ENCODE measurements at places on chromosomes 5 and 9.

- no peak for DNase-seq
Measured at GRCh38 chr5:36669015-36669651, 62.7 kb downstream of the SLC1A3 start.

GRCh38 chr9:38652044-38652443 is 31.6 kb upstream of the ANKRD18A start:
- no peak for DNase-seq

DNA sequence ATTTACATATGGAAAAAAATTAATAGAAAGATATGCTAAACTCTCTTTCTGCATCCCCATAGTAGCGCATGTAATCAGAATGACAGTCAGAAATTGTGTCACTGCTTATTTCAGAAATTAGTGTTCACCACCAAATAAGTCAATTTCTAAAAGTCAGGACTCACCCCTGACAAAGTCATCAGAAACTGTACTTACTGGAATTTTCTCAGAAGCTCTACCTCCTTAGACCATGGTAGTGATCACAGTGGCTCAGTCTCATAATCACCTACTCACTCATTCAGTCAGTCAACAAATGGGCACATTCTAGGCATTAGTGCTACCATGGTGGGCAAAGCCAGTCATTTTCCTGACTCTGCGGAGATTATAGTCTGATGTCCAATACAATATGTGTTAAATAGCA is 22.0 kb downstream of the THBS4 start:
- no peak for DNase-seq

- DNase-seq: no peak
Measured at GRCh38 chr5:73999297-73999696, 373.3 kb downstream of the ARHGEF28 start.

DNA sequence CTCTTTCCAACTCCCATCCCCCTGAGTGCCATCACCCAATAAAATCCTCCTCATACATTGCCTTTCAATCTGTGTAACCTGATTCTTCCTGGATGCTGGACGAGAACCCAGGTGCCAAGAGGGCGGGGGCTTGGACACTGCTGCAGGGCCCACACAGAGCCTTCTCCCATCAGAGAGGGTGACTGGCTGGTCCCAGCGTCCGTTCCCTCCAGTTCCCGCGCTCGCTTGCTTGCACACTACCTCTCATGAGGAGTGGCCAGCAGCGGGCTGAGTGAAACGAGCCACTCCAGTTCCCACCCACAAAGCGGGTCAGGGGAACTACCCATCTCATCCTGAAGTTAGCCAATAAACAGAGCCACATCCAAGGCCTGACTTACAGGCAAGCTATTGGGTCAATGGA is 602.6 kb upstream of the ADAMTS16 start:
- DNase-seq: no peak

- DNase-seq: no peak
Measured at GRCh38 chr9:86624630-86625029, 270.4 kb upstream of the TUT7 start.

DNA sequence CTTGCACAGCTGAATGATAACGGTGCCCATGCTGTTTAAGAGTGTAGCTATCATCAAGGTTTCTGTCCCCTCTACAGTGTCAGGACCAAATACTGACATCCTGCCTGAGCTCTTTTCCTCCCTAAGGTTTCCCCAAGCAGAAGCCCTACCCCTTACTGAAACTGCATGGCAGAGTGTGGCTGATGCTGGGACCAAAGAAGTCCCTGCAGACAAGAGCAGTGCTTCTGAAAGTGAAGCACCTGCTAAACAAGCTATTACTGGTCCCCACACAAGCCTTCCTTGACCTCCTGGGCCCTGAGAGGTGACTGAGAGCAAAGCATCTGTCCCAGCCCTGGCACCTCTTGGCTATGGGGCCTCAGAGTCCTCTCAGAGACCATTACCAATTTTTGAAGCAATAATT is 56.1 kb downstream of the CFAP90 start:
- DNase-seq: no peak

- peak; percentile 52 for DNase-seq
Measured at GRCh38 chr9:35611230-35611797, 6.3 kb downstream of the TESK1 start.

GRCh38 chr9:122172131-122172530 is 12.4 kb downstream of the MORN5 start:
- no peak for DNase-seq

GRCh38 chr9:24846248-24846912 is 300.7 kb upstream of the IZUMO3 start:
- no peak for DNase-seq

DNA sequence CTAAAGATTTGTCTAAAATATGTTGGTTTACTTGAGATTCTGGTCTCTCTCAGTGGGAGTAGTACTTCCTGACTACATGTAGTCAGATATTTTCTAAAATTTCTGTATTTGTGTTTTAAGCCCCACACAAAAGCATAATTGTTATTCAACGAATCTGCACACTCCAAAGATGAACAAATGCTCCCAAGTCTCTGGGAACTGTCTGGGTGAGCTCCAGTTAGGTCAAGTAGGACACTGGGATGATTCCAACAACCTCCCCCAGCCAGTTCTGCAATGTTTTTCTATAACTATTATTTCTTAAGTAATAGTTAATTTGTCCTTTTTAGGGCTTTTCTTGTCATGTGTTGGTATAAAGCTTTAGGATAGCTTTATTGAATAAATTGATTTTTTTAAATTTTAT is 174.6 kb downstream of the FAM174A start:
- no peak for DNase-seq

DNA sequence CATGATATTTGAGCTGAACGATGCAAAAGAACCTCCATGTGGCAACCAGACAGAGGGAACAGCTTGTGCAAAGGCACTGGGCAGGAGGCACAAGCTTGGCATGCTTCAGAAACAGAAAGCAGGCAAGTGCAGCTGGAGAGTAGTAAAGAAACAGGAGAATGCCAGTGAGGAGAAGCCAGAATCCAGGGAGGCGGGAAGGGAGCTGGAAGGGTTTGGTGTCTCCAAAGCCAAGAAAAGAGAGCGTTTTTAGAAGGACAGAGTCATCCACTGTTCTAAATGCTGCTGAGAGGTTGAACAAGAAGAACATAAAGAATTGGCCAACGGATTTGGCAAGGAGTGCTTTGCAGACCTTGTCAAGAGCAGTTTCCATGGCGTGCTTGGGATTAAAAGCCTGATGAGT is 124.7 kb downstream of the TLE1 start:
- DNase-seq: no peak

- DNase-seq: no peak
Measured at GRCh38 chr9:83449983-83450382, 88.2 kb downstream of the FRMD3 start.

GRCh38 chr9:37271679-37272078 is 150.8 kb upstream of the GRHPR start:
- no peak for DNase-seq

GRCh38 chr9:118482306-118482705 is 778.1 kb downstream of the TLR4 start:
- DNase-seq: no peak

DNA sequence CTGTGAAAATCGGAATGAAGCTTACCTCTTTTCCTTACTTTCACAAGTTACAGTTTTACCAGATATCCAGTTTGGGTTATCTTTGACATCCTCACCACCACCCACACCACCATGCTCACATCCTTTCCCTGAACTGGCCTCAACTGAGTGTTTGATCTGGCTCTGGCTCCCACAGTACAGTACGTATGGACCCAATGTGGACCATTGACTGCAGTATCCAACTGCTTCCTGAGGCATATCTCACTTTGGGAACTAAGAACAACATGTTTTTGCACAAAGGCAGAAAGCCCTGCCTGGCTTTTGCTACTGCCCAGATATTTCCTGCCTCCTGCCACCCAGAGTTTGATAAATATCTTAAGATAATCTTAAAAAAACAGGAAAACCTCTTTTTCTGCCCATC is 1232.0 kb upstream of the CDH18 start:
- no peak for DNase-seq

DNA sequence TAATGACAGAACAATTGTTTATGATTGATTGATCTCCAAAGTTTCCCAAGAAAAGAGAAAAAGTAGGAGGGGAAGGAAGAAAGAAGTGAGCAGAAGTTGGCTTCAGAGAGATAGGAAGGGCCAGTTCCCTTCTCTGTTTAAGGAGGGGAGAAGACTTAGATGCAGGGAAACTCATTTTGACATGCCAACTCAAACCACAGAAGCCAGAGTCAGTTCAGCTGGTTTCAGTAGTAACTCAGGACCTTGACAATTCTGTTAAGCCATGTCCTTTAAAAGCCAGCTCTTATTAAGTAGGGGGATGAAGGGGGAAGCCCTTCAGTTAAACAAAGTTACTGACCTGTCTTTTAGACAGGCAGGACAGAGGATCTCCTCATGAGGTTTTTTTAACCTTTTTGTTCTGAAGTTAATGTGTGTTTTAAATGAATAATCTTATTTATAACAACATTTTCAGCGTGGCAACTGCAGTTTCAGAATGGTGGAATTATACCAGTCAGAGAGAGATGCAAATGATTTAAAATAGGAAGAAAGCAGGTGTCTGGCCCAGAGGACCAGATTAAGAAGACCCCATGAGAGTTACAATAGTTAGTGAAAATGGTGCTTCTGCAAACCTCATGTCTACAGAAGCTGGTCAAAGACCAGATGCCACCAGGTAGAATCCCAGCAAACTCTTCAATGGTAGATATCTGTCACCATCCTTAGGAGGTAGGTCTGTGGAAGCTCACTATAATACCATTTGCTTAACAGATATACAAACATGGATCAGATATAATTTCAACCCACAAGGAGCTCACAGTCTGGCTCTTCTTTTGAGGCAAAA is 29.3 kb upstream of the ABL1 start:
- no peak for DNase-seq

GRCh38 chr5:158951436-158952247 is 148.1 kb downstream of the EBF1 start:
- no peak for DNase-seq

DNA sequence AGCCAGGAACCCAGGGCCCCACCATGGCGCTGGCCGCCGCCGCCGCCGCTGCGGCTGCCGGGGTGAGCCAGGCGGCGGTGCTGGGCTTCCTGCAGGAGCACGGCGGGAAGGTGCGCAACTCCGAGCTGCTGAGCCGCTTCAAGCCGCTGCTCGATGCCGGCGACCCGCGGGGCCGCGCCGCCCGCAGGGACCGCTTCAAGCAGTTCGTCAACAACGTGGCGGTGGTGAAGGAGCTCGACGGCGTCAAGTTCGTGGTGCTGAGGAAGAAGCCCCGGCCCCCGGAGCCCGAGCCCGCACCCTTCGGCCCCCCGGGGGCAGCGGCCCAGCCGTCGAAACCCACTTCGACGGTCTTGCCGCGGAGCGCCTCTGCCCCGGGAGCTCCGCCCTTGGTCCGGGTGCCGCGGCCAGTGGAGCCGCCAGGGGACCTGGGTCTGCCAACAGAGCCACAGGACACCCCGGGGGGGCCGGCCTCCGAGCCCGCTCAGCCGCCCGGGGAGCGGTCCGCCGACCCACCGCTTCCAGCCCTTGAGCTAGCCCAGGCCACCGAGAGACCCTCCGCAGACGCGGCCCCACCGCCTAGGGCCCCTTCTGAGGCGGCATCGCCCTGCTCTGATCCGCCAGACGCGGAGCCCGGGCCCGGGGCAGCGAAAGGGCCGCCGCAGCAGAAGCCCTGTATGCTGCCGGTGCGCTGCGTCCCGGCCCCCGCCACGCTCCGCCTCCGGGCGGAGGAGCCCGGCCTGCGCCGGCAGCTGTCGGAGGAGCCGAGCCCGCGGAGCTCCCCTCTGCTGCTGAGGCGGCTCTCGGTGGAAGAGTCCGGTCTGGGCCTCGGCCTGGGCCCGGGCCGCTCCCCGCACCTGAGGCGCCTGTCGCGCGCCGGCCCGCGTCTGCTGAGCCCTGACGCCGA is 749 bp downstream of the SOWAHA start:
- DNase-seq: peak; percentile 60

- peak; percentile 87 for DNase-seq
Measured at GRCh38 chr9:27371382-27371781, 74.4 kb upstream of the EQTN start.

DNA sequence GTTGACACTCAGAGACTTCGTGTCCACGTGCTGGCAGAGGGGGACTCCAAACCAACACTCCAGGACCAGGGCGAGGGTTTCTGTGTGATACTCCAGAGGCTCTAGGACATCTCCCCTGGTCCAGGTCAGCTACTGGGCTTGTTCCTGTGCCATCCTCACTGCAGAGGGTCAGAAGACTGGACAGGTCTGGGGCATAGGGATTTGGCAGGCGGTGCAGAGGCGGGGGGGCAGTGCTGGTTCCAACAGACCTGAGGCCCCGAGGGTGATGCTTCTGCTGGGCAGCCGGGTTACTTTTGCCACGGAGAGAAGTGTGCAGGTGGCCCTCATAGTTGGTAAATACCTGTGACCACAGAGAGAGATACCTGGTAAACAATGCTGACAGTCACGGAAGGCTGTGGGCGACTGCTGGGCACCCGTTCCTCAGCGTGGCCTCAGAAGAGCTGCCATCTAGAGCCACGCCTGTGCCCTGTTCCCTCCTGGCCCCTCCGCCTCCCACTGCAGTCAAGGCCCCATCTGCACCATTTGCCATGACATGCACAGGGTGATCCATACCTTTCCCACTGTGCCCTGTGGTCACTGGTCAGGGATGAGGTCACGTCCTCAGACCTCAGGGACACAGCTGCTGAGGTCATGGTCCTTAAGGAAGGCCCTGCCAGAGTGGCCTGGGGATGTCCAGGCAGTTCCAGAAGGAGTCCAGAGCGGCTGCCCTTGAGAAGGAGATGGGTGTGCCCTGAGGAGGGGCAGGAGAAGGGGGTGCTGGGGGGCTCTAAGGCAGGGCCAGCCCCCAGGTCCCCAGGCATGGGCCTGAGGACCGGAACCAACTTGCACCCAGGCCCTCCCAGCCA is 30.0 kb downstream of the TRIP13 start:
- no peak for DNase-seq

- DNase-seq: no peak
Measured at GRCh38 chr5:142422429-142422828, 97.6 kb upstream of the SPRY4 start.

DNA sequence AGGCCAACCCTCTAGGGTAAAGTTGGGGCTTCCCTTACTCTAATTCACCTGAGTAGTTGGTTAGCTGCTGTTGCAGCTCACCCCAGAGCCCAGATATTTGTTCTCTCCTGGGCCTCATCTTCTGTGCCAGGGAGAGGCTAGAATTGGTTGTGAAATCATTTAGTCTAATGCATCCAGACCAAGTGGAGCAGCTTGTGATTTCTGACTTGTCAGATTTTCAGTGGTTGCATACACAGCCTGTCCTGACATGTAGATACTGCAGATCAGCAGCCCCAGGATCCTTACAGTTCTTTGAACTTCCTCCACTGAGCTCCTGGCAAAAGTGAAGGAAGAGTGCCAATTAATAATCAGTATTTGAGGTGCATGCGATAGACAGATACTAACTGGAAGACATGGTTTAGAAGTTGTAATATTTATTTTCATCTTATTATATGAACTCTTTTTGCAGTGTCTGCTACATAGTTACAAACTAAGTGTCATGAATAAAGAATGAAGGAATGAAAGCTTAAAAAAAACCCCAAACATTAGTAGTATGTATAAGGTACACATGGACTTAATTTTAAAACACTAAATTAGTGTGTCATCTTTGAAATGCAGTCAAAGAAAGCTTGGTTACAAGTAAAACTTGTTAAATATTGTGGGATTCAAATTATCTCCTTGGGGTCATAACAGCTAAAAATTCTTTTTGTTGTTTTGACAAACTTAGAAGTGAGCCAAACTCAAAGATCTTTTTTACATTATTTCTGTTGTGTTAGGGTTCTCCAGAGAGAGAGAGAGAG is 128.5 kb downstream of the VPS13A start:
- DNase-seq: no peak

All from small intestine (tissue), 16 donors.